ENCODE measurements at places on chromosomes 13 and 19. TPM values are rescaled to one million over a fixed set of nuclear protein-coding genes. Genes with fewer than 3 reads are reported as not detected.

The CGB8 gene
- not detected for total RNA-seq

The MARCHF2 gene
- total RNA-seq, result 43.5 TPM

The ZNF836 gene
- 7.2 TPM for total RNA-seq

The ZNF415 gene
- 0.69 TPM for total RNA-seq

The SLC10A2 gene
- total RNA-seq, result not detected

The WDR87 gene
- total RNA-seq, result not detected

The EXOC3L2 gene
- total RNA-seq, result 0.66 TPM

The ZNF99 gene
- total RNA-seq, result not detected

The ONECUT3 gene
- not detected for total RNA-seq

The PCCA gene
- total RNA-seq, result 20.2 TPM

The TMEM255B gene
- total RNA-seq, result 85.0 TPM

The ZNF880 gene
- 11.0 TPM for total RNA-seq

The LRG1 gene
- 0.31 TPM for total RNA-seq

The C1QTNF9 gene
- total RNA-seq, result not detected

The NAA16 gene
- 24.1 TPM for total RNA-seq

The MTUS2 gene
- 0.05 TPM for total RNA-seq

The CEACAM5 gene
- total RNA-seq, result not detected

Data from endothelial cell of umbilical vein (primary cell).